ENCODE measurements at places on chromosomes 2 and 18. TPM values are rescaled to one million over a fixed set of nuclear protein-coding genes. Genes with fewer than 3 reads are reported as not detected.

The HOXD13 gene
- not detected for total RNA-seq

The PKDCC gene
- total RNA-seq: 2.2 TPM

The ANKRD30BL gene
- total RNA-seq: not detected

The LAMA1 gene
- total RNA-seq: 0.07 TPM

The NMUR1 gene
- not detected for total RNA-seq

The GKN2 gene
- not detected for total RNA-seq

The MEMO1 gene
- 52.7 TPM for total RNA-seq

The PLGLB1 gene
- total RNA-seq: 0.28 TPM
